Activated T-cell treated with anti-CD3 and anti-CD28 coated beads, Interleukin-2, amount 50 U/mL, for 48 hours (primary cell): ENCODE measurements at places on chromosomes 12 and 14.

GRCh38 chr14:93986955-93987354, 10.1 kb upstream of the CCDC197 start:
- no peak for DNase-seq

DNA sequence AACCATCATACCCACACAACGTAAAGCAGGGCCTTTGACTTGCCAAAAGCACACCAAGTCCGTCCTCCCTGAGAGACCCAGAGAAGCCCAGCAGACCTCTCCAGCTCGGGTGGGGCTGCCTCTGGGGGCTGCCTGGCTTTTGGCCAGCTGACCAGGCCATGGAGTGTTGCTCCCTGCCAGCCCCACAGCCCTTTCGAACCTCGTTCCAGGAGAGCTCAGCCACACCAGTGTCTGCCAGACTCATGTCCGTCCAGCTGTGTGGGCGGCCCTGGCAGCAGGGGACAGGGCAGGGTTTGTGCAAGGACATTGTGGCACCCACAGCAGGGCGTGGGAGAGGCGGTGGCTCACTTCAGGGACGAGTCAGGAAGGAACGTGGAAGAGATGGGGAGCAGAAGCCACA, 22.6 kb upstream of the IRF2BPL start:
- DNase-seq = no peak

GRCh38 chr12:87820524-87821202, 208.5 kb downstream of the C12orf50 start:
- no peak for DNase-seq

GRCh38 chr14:58746261-58746660, 108.5 kb downstream of the DACT1 start:
- no peak for DNase-seq

DNA sequence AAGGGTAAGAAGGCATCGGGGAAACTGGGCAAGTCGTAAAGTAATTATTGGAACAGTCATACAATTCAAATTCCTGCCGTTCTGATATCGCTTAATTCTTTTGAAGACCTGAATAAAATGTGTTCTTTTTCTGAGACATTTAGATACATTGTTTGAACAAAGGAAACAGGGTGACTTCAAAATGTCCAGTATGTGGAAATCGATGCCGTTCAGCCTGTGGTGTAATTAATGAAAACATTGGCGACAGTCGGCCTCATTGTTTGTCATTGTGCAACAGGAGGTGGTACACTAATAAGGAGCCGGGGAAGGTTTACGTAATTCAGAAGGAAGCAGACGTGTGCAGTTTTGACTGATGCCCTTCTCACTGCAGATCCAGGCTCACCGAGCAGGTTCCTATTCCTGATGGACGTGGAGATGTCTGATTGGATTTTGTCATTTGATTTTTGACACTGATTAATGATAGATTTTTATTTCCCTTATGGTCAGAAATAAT, 92.7 kb downstream of the BORCS5 start:
- DNase-seq = no peak

GRCh38 chr12:56118688-56119357, 757 bp downstream of the ZC3H10 start:
- no peak for DNase-seq

DNA sequence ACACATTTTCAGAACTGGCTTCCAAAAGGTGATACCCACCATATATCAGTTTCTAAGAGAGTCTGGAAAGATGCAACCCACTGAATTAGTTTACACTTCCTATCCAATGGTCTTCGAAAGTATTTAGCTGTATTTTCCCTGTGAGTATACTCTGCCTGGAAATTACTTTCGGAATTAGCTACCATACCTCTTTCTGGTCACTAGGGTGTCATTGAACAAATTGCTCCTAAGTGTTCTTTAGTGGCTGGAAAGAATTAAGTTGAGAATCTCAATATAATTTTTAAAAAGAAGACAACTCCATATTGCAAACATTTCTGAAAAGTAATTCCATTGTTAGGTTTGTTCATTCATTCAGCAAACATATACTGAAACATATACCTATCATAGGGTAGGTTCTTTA, 283.1 kb upstream of the SSTR1 start:
- no peak for DNase-seq

- no peak for DNase-seq
These were observed 52.0 kb upstream of the SYNE2 start for GRCh38 chr14:63800651-63801375.

- DNase-seq = no peak
These were observed 6.9 kb downstream of the MTA1 start for GRCh38 chr14:105426416-105427130.

DNA sequence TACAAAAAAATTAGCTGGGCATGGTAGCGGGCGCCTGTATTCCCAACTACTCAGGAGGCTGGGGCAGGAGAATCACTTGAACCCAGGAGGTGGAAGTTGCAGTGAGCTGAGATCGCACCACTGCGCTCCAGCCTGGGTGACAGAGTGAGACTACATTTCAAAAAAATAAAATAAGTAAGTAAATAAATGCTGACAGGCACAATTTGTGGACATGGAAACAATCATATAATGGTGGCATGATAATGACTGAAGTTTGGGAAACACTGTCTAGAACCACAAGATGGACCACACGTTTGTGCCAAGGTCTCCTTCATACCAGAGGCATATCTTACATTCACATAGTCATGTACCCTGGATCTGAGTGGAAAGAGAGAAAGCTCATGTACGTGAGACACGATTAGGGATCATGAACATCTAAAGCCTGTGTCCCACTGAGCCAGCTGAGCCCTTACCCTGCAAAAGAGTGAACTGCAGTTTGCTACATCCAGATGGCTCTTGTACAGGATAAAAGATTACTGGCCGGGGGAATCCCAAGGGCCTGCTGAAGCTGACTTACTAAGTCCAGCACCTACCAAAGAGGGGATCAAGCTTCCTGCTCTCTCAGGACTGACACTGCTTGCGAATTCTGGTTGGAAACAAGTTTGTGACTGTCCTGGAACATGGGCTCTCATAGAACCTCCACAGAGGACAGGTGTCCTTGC, 62.9 kb downstream of the TRAFD1 start:
- no peak for DNase-seq

DNA sequence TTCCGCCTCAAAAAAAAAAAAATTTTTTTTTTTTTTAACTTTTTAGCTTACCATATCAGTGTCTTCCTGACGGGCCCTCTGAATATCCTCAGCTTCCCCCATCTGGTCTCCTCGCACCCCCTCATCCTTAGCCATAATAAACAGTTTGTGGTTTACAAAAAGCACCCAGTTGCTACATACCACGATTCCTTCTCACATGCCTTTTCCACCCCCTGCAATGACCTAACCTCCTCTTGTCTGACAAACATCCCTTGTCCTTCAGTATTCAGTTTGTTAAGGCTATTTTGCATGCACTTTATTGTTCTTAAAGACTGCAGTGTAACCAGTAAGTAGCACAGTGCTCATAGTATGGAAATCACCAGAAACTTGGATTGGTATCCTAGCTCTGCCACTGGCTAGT, 88.5 kb downstream of the PPM1H start:
- DNase-seq = no peak
